ENCODE measurements at places on chromosomes 11 and 22.
A peak's percentile ranks its signal among the peaks of the same experiment; 100 is the strongest.

GRCh38 chr22:17974087-17974486 lies 50.3 kb downstream of the MICAL3 start:
- no peak for DNase-seq

DNA sequence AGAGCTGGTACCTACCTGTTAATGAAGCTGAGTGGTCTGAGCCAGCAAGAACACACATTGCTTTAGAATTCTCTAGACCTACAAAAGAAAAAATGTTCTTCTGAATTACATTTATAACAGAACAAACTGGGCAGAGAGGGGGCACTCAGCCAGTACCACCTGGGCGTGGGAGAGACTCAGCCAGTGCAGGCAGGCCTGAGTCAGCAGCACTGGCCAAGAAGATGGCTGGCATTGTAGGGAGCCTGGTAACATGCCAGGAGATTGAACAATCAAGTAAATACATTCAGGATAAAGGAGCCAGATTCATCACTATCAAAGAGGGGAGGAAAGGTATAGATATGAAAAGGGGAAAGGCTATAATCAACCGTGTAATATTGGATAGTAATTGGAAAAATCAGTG lies 19.9 kb downstream of the SERGEF start:
- peak; percentile 17 for DNase-seq

DNA sequence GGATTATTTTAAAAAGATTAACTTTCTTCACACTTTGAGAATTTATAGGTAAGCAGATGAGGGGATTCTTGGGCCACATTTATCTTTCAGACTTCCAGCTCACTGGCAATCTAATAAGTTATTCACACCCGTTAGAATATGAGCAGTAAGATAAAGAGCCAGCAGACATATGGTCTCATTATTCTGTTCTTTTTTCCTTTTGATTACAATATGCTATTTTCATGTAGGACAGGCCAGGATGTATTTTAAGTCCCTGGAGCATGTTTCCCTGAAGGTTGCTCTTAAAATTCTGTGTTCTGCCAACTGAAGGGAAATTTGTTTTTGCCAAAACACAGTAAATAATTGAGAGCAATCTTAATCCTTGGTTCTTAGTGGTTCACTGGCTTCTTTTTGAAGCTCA lies 22.2 kb downstream of the PDHX start:
- DNase-seq: no peak

DNA sequence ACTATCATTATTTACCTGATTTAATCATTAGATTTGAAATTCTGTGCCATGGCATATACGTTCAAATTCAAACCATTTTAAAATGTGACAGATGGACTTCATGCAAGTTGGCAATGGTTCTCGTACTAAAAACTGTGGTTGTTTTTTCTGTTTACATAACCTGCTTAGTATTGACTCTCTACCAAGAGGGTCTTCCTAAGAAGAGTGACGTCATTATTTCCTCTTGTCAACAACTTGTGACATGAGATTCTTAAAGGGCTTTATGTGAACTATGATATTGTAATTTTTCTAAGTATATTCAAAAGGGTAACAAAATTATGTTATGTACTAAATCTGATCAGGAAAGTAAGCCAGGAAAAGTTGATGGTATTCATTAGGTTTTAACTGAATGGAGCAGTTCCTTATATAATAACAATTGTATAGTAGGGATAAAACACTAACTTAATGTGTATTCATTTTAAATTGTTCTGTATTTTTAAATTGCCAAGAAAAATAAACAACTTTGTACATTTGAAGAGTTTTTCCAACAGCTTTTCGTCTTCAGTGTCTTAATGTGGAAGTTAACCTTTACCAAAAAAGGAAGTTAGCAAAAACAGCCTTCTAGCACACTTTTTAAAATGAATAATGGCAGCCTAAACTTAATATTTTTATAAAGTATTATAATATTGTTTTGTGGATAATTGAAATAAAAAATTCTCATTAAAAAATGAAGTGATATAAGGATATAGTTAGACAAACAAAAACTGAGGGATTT lies 87.0 kb downstream of the GRK3 start:
- DNase-seq: no peak

- DNase-seq: no peak
Observed at GRCh38 chr11:113316256-113316655, 1.9 kb downstream of the TTC12 start.

DNA sequence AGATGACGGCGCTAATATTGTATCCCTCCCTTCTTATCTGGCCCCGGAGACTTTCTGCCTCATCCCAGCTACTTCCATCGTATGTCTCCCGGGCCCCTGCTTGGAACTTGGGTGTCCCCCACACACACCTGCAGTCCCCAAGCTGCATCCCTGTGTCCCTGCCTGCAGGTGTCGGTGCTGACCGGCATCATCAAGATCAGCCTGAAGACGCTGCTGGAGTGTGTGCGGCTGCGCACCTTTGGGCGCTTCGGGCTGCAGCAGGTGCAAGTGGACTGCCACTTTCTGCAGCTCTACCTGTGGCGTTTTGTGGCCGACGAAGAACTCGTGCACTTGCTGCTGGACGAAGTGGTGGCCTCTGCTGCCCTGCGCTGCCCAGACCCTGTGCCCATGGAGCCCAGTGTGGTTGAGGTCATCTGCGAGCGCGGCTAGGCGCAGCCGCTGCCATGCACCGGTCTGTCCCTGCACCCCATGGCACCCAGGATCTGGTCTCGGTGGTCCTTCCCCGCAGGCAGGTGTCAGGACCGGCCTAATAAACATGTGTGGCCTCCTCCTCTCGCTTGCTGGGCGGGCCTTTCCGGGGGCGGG lies 421 bp upstream of the TM7SF2 start:
- DNase-seq: no peak

DNA sequence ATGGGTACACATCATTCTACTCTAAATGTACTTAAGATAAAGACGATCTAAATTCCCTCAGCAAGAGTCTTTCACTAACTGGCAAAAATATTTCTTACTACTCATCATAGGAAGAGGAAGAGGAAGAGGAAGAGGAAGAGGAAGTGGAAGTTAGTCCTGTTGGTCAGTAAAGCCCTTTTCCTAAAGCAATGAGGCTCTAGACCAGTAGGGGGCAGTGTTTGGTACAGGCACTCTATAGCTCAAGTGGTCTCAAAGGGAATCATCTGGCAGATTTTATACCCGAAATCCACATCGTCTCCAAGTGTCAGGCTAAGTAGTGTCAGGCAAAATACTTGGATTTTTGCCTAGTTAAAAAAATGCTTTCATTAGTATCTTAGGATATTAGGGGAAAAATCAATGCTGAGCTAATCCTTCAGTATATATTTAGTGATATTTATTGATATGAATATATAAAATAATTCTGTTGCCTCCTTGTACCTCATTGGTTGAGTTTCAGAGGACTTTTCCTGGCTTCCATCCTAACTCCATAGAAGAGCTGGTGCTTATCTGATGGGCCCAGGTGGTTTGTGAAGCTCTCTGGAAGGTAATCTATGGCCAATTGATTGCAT lies 7.7 kb downstream of the BLID start:
- peak; percentile 60 for DNase-seq

DNA sequence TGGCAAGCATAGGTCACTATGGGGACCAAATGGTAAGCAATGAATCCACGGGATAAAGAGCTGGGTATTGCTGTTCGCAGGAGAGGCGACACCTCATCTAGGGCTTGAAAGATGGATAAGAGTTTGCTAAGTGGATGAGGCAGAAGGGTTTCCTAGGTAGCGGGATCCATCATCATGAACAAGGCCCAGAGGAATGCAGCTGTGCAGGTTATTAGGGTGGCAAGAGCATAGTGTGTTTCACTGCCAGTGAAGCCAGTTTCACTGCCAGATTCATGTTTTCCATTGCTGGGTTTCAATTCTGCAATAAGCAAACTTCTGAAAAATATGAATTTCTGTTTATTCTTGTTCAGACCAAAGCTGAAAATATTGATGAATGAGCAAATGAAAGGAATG lies 27.2 kb downstream of the WEE1 start:
- DNase-seq: no peak
